ENCODE measurements at places on chromosomes 12 and 14.

DNA sequence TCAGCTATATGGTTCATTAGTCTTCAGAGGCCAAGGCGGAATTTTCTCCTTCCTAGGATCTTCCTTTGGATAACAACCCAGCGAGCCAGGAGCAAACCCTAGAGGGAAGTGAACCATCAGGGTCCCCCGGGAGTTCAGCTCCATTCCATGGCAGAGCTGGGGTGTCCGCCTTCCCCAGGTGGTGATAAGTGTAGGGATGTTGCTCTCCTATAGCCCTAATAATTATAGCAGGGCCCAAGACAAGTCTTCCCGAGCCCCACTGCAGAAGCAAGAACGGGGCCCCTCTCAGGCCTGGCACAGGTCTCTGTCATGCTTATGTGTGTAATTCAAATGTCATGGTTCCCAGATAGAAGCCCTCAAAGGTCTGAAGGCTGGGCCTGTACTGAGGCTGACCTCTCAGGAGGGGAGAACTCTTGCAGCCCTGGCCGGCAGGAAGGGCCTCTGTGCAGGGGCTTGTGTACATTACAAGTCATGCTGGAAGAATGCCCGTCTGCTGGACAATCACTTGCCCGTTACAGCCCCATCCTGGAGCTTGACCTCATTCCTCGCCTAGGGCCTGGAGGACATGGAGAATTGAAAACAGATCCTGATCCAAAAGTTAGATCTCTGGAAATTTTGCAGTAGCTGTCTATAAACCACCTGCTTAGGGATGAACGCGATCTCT lies 17.3 kb downstream of the LRTM2 start:
- no peak for ATAC-seq

DNA sequence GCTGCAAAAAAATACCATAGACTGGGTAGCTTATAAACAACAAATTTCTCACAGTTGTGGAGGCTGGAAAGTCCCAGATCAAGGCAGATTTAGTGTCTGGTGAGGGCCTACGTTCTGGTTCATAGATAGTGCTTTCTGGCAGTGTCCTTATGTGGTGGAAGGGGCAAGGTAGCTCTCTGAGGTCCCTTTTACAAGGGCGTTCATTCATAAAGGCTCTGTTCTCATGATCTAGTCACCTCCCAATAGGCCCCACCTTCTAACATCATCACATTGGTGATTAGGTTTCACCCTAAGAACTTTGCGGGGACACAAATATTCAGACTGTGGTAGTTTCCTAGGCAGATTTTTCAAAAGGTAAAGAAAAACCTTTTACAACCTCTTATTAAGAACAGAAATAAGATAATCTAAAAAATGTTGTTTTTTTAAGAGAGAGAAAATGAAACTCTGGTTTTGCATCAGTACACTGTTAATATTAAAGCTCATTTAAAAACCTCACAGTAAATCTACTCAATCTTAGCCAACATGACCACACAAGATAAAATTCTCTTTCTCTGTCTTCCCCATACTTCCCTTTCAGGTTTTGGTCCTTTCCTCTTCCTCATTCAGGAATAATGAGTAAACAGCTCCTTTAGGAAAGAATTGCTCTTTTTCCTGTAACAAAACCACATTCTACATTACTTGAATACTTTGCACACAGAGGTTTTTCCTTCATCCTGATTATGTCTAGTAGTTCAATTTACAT lies 117.5 kb downstream of the UNC79 start:
- ATAC-seq: no peak

DNA sequence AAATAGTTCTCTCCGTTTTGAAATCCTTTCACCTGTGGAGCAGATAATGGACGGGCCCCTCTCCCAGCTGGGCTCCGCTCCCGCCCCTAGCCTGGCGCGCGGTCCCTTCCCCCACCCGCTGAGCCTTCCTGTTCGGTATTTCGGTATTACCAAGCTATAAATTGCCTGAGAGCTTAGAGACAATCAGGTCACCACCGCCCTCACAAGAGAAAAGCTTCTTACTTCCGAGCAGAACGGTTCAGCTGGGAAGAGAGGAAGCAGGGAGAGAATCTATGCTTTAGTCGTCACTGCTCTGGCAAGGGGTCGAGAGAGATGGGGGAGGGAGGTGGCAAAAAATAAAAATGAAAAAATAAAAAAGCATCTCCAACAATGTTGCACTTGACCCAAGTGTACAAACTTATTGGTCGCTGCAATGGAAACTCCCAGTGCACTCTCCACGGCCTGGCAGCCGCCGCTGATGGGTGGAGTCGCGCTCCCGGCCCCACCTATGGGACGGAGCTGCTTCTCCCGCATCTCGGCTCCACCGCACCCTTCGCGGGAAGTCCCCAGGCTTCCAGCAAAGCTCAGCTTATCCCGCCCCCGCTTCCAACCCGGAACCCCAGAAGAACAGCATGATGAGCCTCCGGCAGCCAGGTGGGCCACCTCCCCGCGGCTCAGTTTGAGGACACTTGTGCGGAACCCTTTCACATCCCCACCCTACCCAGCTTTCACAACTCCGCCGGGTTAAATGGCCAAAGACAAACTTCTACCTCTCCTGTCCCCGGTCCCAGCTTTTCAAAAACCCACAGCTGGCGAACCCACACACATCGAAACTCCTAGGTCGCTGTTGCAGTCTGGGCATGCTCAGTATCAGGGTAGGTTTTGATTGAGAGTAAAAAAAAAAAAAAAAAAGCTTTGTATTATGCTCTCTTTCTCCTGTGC lies 832 bp upstream of the SYT1 start:
- peak; percentile 82 for ATAC-seq

GRCh38 chr12:106317406-106318082 lies 15.0 kb downstream of the TCP11L2 start:
- peak; percentile 52 for ATAC-seq

DNA sequence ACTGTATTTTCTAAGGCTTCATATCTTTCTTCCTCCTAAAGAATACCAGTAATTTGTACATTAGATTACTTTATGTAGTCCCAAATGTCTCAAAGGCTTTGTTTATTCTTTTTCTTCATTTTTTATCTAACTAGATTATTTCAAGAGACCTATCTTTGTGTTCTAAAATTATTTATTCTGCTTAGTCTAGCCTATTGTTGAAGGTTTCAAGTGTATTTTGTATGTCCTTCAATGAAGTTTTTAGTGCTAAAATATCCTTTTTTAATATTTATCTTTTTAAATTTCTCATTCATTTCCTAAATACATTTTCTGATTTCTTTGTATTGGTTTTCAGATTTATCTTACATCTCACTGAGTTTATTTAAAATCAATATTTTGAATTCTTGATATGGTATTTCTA lies 25.8 kb downstream of the OR4N5 start:
- ATAC-seq: no peak

GRCh38 chr14:75549169-75549568 lies 26.9 kb downstream of the BATF start:
- no peak for ATAC-seq

DNA sequence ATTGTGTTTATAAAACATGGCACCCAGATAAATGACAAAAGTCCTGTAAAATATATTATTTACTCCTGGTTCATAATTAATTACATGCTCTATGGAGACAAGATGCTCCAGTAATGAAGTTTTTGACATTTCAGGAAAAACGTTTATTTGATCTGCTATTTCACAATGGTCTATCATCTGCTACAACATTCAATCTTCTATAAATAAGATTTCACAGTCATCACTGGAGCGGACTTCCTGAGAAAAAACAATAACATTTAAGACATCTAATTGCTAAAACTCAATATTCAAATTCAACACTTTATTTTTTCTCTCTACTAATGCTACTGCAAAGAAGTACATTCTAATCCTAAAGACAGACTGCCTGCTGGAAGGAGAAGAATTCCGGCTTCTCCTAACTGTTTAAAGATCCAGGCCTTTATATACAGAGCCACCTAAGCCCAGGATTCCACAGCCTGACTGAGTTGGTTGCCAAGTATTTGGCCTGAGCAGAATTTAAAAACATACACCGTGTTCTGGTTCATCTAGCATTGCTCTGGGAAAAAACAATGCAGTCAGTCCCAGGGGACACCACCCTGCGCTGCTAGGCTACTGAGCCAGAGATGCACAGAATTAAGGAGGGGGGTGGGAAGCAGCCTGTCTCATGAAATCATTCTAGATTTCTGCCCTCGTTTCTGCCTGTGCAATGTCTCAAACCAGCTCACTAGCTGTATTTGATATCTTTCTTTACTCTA lies 58.0 kb downstream of the TMTC1 start:
- peak; percentile 93 for ATAC-seq

DNA sequence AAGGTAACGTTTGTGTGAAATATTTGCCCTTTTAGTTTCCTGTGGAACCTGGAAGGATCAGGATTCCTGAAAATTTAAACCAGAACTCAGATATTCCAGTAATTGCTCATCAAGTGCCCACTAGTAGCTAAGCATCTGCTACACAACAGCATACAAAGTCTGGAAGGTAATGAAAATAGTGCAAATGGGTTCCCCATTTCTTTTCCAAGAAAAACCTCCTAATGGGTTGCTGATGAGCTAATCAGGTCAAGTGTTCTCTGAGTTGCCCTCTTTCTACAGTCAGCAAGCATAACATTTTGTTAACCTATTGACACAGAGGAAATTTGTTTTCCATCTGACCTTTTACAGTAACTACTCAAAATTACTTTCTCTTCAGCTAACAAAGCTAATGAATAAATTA lies 83.6 kb upstream of the PMCH start:
- ATAC-seq: no peak

- no peak for ATAC-seq
Measured at GRCh38 chr12:95836630-95837239, 22.0 kb upstream of the SNRPF start.

DNA sequence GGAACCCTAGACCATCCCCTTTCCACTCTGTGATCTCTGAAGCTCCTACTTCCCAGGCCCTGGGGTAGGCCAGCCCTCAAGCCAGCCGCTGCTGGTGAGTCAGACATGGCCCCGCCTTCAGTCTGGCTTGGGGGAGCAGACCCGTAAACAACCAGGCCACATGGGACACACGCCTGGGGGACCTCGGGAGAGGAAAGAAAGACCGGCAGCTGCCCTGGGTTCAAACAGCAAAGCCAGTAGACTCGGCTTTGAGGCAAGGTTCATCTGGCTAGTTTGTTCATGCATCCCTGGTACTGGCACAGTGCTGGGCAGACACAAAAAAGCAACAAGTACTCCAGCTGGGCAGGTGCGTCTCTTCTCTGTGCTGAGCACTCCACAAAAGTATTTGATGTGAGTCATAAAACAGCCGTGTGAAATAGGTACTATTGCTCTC lies 101.9 kb downstream of the SETD3 start:
- no peak for ATAC-seq

GRCh38 chr12:11071414-11071813 lies 9.3 kb upstream of the TAS2R46 start:
- ATAC-seq: no peak

- ATAC-seq: no peak
Measured at GRCh38 chr14:24982472-24983155, 67.3 kb downstream of the STXBP6 start.

GRCh38 chr12:79063258-79063657 lies 198.7 kb downstream of the SYT1 start:
- no peak for ATAC-seq

GRCh38 chr12:115336506-115336905 lies 652.5 kb upstream of the TBX3 start:
- ATAC-seq: no peak

GRCh38 chr12:110844551-110845338 lies 2.0 kb upstream of the CCDC63 start:
- peak; percentile 72 for ATAC-seq

DNA sequence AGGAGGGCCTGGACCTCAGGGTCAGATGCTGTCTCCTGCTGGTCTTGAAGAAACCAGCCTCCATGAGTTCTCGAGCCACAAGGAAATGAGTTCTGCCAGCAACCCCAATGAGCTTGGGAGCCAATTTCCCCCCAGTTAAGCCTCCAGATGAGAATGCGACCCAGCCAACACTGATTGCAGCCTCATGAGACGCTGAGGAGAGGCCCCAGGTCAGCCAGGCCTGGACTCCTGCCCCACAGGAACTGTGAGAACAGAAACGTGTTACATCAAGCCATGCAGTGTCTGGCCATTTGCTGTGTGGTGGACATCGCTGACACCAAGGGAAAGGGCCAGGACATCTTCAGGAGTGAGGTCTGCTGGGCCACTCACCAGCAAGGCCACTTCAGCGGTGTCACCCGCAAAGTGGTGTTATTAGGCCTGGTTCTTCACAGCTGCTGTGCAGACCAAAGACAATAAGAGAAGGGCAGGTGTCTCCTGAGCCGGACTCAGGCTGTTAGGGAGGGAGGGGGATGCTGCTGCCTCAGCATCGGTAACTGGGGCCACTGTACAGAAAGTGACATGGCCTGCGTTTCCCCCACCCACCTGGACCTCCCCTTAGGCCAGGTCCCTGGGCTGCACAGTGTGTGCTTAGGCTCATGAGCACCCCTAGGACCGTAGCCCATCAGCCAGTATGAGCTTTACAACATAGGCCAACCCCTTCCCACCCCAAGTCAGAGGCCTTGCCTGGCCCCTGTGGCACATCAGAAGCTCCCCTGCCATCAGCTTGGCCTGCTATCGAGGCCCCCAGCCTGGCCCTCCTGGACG lies 272.4 kb upstream of the RTL1 start:
- ATAC-seq: no peak

- no peak for ATAC-seq
Measured at GRCh38 chr14:94170136-94170535, 4.0 kb upstream of the PPP4R4 start.

GRCh38 chr12:88336076-88336739 lies 194.1 kb downstream of the TMTC3 start:
- no peak for ATAC-seq

DNA sequence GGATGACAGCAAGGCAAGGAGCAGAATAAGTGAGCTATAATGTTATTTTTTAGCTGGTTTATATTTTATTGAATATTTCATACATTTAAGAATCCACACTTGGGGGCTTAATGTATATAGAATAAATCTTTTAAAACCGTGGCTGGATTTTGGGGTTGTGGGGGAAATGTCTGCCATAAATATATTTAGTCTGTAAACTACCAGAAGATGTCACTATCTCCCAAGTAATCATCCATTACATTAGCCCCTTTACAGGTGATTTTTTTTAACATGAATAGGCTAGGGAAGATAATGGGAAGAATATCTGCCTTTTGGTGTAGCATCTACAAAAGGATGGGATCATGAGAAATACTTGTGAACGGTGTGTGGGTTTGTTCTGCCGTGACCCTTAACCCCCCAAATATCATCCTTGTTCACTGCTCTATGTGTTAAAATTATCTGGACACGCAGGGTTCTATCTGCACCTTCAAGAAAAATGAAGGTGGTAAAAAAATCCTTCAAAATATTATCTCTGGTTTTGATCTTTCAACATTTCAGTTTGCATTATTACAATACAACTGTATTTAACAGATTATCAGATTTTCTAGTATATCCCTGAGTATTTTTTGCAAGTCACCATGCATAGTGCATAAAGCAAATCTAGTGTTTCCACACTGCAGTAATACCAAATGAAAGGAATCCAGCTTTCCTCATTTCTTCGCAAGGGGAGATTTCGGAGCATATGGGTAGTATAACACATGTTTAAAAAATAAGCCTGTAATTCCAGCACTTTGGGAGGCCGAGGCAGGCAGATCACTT lies 8.0 kb upstream of the SLC17A8 start:
- peak; percentile 32 for ATAC-seq

- ATAC-seq: no peak
Measured at GRCh38 chr12:128861226-128862016, 8.1 kb downstream of the GLT1D1 start.

- no peak for ATAC-seq
Measured at GRCh38 chr14:95644981-95645380, 41.2 kb upstream of the TCL1B start.

Measured in motor neuron (in vitro differentiated cells).